ENCODE measurements at places on chromosomes 5 and 9.

- no peak for DNase-seq
Observed at GRCh38 chr5:168104350-168104749, 187.1 kb upstream of the WWC1 start.

DNA sequence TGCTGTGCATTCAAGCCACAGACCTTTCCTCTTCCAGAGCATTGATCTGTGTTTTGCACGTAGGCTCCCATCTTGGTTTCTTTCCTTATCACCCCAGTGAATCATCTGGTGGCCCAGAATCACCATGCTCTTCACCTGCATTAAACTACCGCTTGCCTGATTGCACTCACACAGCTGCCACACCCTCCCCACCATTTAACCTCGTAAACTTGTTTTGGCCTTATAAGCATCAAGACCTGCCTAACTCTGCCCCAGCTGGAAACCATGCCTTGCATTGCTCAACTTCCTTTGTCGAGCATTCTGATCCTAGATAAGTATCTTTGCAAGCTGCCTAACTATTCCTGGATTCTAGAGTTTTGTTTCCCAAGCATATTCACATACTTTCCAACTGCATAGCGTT, 369.6 kb upstream of the SEMA6A start:
- DNase-seq: no peak

DNA sequence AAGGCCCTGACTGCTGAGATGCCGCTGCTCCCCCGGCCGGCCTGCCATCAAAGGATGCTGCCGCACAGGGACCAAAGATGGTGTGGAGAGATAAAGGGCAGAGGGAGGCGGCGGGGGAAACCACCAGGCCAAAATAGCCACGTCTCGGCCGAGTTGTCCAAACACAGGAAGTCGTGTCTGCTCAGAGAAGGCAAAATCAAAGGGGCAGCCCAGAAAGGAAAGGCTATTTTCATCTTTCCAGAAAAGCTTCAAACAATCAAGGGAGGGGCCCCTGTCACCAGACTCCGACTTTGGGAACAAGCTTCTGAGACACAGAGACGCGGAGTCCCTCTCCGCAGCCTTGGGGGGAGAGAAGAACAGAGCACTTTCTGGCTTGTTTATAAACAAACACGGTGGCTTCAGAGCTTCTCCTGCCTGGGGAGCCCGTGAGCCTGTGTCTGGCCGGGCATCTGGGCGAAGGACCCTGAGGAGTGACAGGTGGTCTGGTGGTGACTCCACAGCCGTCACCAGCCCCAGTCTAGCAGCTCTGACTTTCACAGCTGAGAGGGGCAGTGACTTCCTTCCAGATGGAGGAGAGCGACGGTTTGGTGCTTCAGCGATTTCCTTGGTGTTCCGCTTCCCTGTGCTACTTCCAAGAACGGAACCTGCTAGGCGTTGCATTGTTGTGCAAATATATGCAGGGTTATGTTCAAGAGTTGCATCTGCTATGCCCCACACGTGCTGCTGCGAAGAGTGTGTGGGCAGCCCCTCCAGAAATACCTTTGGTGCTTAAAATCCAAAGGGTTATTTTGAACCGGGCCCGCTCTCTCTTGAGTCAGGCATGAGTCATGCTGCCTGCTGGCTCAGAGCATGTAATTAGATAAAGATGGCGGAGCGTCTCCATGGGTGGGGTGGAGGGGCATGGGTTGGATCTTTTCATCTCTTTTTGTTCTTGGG, 24.0 kb downstream of the ADAMTSL2 start:
- peak; percentile 39 for DNase-seq

GRCh38 chr5:94694671-94695070, 76.2 kb downstream of the SLF1 start:
- DNase-seq: no peak

GRCh38 chr5:128091579-128091978, 8.0 kb downstream of the SLC12A2 start:
- no peak for DNase-seq

GRCh38 chr5:2200261-2200950, 317.7 kb upstream of the IRX4 start:
- no peak for DNase-seq

DNA sequence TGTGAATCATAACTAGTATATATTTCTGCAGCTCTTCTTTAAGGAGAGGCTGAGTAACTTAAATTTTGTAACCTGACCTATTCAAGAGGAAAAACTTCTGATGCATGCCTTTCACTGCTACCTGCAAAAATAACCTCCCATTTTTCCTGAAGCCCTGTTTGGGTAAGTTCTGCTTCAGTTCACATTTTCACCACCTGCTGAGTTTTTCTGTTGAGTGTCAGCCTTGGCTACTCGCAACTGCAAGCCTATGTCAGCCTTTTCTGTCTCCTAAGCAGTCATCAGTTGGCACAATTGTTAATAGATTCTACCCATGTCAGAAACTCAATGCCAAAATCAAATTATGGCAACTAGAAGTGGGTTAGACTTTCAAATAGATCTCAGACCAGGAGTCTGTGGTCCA, 8.2 kb upstream of the TNFAIP8 start:
- DNase-seq: no peak

- DNase-seq: no peak
Observed at GRCh38 chr5:6649186-6649585, 15.9 kb downstream of the SRD5A1 start.

GRCh38 chr5:158212917-158213316, 354.0 kb upstream of the CLINT1 start:
- no peak for DNase-seq

DNA sequence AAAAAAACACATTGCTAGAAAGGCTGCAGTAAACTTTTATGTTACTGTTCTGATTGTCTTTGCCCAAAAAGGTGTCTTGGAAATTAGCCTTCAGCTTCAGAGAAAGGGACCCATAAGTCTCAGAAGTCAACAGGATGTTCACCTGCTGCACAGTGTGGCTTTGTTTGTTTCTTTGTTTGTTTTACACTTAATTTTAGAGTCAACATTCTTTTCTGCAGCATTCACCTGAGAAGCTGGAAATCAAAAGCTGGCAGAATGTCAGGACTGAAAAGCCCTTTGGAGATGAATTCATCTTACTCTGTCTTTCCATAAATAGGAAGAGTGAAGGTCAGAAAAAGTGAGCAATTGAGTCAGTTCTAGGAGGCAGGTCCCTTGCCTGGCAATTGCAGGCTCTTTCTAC, 170.0 kb downstream of the PAPPA start:
- DNase-seq: no peak

GRCh38 chr9:89731262-89732182, 126.7 kb downstream of the GADD45G start:
- DNase-seq: no peak

- DNase-seq: no peak
Observed at GRCh38 chr5:135264451-135265440, 134.3 kb downstream of the MACROH2A1 start.

DNA sequence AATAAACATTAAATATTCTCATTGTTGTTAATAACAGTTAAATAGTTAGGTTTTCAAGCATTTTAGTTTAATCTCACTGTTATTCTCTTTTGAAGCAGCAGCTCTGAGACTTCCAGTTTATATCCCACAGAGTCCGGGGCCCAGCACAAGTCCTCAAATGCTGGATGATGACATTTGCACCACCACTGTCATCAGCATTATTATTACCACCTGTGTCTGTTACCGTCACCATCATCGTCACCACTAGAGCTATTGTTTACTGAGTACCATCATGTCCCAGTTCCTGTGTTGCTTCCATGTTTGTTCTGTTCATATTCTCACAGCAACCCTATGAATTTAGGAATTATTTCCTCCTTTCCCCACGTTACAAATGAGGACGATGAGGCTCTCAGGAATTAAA, 169.2 kb upstream of the NR3C1 start:
- DNase-seq: no peak

- DNase-seq: no peak
Observed at GRCh38 chr9:122201641-122202040, 27.1 kb downstream of the LHX6 start.

DNA sequence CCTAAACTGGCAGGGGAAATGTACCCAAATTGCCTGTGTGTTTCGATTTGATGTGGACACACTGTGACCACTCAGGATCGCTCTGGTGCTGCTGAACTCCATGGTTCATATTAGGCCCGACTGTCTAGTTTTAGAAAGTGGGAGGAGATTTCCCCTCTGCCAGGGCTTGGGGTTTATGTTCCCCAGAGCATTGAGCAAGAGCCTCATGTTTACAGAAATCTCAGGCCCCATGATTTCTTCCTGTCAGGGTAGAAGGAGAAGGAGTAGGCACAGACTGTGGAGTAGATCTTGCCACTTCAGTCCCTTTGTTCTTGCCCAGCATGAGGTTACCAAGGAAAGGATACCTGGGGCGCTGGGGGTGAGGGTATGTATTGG, 40.8 kb upstream of the GLRX start:
- DNase-seq: no peak

DNA sequence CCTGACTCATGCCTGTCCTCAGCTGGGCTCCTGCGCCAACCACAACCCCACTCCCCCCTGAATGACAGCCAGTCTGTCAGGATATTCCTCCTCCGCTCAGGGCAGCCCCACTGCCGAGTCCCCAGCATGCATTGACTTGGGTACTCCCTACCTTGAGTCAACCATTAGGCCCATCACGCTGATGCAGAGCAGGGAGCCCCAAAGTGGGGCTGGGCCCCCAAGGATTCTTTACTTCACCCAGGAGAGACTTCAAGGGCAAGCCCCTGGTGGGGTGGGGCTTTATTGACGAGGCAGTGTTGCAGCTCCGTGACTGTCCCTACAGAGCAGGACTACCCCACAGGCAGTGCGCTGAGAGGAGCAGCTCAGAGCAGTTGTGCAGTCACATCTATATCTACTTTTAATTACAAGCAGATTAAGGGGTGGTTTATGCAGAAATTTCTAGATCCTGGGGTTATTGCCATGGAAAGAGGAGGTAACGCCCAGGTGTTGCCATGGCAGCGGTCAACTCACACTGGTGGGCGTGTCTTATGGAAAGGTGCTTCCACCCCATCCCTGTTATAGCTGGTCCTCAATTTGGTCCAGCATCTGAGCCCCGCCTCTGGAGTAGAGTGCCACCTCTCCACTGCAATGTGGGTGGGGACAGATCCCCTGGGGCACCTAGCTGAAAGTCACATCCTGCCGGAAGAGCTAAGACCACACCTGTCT, 32.1 kb upstream of the FCN1 start:
- no peak for DNase-seq

DNA sequence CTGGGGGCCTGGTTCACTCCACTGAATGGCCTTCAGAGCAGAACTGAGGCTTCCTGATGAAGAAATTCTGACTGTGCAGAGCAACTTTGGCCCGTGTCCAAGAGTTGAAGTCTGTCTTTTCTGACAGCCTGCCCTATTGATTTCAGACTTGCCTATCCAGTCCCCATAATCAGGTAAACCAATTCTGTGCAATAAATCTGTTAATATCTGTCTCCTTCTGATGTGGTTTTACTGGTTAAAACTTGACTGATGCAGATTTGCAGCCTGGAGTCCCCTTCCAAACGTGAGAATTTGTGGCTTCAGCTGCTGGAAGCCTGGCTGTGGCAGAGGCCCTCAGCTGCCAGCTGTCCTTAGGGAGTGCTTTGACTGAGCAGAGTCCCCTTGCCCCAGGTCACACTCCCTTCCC, 283.9 kb upstream of the ANKRD55 start:
- no peak for DNase-seq

GRCh38 chr9:114694146-114694545, 12.2 kb upstream of the TEX48 start:
- no peak for DNase-seq

DNA sequence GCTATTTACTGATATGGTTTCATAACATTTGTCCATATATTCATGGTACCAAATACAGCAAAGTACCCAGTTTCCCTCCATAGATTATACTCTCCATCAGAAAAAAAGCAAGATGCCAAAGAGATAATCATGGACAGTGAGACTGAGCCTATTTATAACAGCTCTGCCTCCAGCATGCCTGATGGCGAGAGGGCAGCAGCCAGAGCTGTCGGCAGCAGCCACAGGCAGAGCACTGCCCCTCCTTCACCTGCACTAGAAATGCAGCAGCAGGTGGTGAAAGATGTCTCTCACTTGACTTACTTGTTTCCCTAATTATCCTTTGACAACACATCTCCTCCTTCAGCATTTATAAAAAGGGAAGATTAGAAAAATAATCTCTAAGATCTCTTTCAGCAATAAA, 32.4 kb downstream of the CTNNAL1 start:
- DNase-seq: no peak

GRCh38 chr9:745761-746380, 95.6 kb upstream of the DMRT1 start:
- DNase-seq: no peak

DNA sequence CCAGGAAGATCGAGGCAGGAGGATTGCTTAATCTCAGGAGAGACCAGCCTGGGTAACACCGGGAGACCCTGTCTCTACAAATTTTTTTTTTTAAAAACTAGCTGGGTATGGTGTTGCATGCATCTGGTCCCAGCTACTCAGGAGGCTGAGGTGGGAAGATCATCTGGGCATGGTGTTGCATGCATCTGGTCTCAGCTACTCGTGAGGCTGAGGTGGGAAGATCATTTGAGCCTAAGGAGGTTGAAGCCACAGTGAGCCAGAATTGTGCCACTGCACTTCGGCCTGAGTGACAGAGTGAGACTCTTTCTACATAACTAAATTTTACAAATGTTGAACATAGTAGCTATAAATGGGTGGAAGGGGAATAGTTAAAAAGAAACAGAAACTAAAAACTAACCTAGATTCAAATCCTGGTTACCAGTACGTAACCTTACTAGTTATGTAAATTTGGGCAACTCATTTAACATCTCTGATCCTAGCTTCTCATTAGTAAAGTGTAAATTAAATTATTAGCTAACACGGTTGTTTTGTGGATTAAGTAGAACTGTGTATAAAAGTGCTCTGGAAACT, 41.7 kb downstream of the TMEM161B start:
- DNase-seq: no peak

GRCh38 chr9:71329873-71330272, 208.5 kb upstream of the TRPM3 start:
- DNase-seq: no peak

DNA sequence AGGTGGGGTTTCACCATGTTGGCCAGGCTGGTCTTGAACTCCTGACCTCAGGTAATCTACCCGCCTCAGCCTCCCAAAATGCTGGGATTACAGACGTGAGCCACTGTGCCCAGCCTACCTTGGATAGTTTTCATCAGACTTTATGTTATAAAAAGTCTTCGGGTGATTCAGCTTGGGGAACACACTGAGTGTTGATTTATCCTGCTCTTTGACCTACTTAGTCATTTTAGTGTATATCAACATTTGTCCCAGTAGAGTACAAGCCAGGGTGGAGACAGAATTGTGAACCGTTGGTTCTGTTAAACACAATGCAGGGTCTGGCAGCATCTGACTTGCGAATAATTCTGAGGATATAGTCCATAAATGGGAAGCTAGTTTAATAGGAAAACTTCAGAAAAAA, 39.7 kb downstream of the NFX1 start:
- no peak for DNase-seq

GRCh38 chr5:68149189-68149588, 66.4 kb upstream of the PIK3R1 start:
- DNase-seq: no peak
